Breast epithelium (tissue), 4 donors: ENCODE measurements at places on chromosomes 5 and 9. TPM values are rescaled to one million over a fixed set of nuclear protein-coding genes. Genes with fewer than 3 reads are reported as not detected.

- H3K36me3 ChIP-seq = no peaks in the 10 kb centered on the region
- peak overlapping the region; percentile 75 for H3K4me3 ChIP-seq
- no peaks in the 10 kb centered on the region for H3K27me3 ChIP-seq
- H3K4me1 ChIP-seq = peaks cover 5% of the 10 kb centered on the region
- DNase-seq = no peak
Measured at GRCh38 chr9:127716412-127716811, 533 bp downstream of the TTC16 start.

GRCh38 chr5:96157841-96158291 is 196.2 kb upstream of the ELL2 start:
- H3K4me1 ChIP-seq = no peaks in the 10 kb centered on the region
- H3K27me3 ChIP-seq = no peaks in the 10 kb centered on the region
- peak overlapping the region; percentile 59 for H3K27ac ChIP-seq
- no peak for DNase-seq

DNA sequence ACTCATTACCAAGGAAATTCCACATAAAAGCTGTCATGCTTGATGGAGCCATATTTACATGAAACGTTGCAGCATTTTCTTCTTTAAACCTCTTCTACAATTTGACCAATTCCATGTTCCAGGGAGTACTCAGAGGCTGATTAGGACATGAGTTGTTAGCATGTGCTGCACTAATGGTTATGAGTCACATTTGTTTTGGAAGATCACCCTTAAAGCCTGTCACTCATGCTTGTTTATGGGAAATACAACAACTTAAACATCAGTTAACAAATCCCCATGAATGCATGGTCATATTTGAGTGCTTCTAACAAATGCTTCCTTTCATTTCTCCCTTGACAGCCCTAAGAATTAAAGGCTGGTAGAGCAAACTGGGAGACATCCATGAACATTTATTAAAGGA is 156.1 kb downstream of the GHR start:
- H3K4me3 ChIP-seq = no peak overlapping the region
- no peaks in the 10 kb centered on the region for H3K36me3 ChIP-seq
- DNase-seq = no peak
- no peaks in the 10 kb centered on the region for H3K27me3 ChIP-seq
- no peaks in the 10 kb centered on the region for H3K4me1 ChIP-seq
- H3K27ac ChIP-seq = no peak overlapping the region

DNA sequence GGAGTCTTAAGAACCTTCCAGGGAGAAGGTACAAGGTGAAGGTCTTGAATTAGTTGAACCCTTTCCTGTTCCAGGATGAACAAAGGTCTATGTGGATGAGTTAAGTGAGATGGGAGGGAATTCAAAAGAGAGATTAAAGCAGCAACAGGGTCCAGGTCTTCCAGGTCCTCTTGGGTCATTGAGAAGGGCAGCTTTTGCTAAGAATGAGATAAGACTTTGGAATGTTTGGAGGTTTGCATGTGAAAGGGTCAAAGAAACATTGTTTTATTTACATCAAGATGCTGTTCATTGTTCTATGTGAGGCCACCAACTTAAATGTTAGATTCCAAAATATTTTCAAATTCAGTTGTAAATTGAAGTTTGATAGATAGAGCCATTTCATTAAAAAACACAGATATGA is 463.9 kb downstream of the ANXA1 start:
- H3K36me3 ChIP-seq = no peaks in the 10 kb centered on the region
- DNase-seq = no peak
- H3K4me3 ChIP-seq = no peak overlapping the region
- no peak overlapping the region for H3K27ac ChIP-seq
- H3K27me3 ChIP-seq = no peaks in the 10 kb centered on the region
- H3K4me1 ChIP-seq = no peaks in the 10 kb centered on the region

GRCh38 chr9:99516657-99517049 is 294.6 kb downstream of the SEC61B start:
- H3K36me3 ChIP-seq = no peaks in the 10 kb centered on the region
- H3K4me3 ChIP-seq = no peak overlapping the region
- DNase-seq = no peak
- no peaks in the 10 kb centered on the region for H3K27me3 ChIP-seq
- H3K27ac ChIP-seq = no peak overlapping the region

The ZNF782 gene
- total RNA-seq = 18.4 TPM

The OR1L6 gene
- not detected for total RNA-seq
